ENCODE measurements at places on chromosomes 2 and 18.

DNA sequence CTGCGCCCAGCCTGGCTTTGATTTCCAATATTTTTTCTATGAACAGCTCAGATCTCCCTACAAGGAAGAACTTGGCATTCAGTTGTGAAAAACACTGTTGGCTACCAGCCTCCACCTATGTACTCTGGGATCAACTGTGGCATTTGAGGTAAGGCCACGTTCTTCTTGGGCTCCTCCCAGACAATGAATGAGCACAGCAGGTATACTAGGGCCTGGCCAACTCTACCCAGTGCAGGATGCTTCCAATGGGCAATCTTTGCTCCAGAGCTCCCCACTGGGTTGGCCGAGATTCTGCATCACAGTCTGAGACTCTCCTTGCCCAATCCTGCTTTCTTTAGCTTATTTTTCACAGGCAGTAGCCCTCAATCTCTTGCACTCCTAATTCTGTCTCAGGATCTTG is 75.9 kb downstream of the TMEM131 start:
- no peak for DNase-seq

DNA sequence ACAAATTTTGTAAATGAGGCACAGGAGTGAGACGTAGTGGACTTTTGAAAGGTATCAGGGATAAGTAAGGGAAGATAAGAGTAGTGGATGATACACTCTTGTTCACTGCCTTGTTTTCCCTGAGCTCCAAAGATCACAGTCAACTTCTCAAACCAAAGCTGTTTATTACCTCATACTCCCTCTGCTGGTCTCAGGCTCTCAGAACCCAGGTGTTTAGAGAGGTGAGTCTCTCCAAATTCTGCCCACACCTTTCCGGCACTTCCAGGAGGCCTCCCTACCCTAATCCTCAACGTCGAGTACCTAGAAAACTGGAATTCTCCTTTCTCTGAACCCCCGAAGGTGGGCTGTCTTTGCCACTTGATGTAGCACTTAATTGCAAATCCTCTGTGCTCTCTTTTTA is 621.1 kb downstream of the BCL11A start:
- no peak for DNase-seq

DNA sequence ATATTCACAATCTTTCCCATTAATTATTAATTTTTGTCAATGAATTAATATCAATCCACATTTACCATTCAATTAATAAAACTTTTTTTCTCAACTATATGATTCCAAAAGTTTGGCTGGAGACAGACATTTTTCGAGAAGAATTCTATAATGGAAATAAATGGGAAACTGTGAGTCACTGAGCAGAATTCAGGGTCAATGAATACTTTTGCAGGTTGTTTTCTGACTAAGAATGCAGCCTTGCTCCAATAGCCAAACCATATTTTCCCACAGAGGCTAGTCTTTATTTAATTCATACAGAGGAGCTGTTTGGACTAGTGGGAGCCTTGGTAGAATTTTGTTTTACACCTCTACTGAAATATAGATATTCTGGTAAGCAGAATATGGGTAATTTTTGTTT is 82.3 kb downstream of the ARHGAP28 start:
- no peak for DNase-seq

DNA sequence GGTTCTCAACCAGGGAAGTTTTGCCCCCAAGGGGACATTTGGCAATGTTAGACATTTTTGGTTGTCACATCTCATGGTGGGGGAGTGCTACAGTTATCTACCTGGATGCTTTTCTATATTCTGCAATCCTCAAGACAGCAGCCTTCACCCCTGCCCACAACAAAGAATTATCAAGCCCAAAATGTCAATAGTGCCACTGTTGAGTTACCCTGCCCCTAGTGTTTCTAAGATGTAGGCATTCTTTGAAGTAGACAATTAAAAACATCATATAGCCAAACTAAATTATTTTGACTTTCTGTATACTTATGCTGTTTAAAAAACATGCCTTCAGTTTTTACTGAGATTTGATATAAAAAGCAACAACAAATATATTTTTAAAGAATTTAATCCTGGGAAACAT is 48.0 kb downstream of the ABI2 start:
- no peak for DNase-seq

GRCh38 chr2:122755281-122755780 is 999.9 kb downstream of the TSN start:
- no peak for DNase-seq

- no peak for DNase-seq
Observed at GRCh38 chr18:8944871-8945245, 157.6 kb upstream of the NDUFV2 start.

DNA sequence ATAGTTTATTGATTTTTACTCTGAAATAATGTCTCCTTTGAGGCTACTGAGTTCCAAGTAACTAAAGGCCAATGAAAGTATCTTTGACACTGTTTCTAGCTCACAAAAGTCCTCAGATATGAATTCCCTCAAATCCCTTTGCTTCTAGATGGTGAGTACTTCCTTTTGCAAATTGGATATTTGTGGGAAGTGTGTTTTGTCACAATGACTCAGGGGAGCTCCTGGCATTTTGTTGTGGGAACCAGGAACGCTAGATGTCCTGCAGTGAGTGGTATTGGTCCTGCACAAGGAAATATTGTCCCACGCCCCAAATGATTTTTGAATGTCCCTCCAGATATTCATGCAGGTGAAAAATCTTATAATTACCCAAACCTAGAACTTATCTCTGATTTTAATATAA is 24.3 kb downstream of the TACR1 start:
- no peak for DNase-seq

DNA sequence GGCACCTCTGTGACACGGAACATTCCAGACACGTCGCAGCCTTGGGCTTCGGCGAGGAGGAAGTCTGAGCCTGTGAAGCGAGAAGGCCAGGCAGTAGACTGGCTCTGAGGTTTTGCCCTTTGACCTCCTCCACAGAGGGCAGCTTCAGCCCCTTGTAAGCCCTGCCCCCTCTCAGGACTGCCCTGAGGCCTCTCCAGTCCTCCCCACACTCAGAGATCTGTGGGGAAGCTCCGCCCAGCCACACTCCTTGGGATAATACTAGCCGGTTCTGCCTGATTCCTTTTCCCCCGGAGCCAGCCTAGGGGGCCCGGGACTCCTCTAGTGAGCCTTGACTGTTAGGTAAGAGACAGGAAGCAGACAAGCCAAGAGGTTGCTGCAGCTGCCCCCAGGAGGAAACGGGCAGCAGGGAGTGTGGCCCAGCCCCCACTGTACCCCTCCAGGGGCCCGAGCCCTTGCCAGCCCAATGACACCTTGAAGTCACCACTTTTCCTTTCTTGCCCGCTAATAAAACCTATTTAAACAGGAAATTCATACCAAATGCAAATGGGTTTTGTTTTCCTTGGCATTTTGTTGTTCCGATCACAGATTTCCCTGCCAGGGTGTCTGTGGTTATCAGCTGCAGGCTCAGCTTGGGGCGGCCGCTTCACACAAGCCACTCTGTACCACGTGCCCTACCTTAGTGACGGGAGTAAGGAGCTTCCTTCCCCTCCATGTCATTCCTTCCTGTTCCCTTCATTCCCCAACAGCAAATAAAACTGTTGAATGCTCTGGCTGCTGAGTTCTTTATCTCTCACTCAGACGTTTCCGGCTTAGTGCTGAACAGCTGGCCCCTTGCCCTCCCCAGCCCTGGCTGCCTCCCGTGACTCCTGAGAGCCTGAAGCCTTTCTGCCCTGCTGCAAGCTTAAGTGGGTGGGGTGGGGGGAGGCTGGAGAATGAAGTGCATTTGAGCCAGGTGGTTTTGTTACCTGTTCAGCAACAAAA is 124.7 kb downstream of the CABLES1 start:
- peak; percentile 25 for DNase-seq

GRCh38 chr2:173193925-173194324 is 118.3 kb downstream of the MAP3K20 start:
- DNase-seq = no peak

- no peak for DNase-seq
Observed at GRCh38 chr18:59818769-59819168, 81.0 kb upstream of the PMAIP1 start.

DNA sequence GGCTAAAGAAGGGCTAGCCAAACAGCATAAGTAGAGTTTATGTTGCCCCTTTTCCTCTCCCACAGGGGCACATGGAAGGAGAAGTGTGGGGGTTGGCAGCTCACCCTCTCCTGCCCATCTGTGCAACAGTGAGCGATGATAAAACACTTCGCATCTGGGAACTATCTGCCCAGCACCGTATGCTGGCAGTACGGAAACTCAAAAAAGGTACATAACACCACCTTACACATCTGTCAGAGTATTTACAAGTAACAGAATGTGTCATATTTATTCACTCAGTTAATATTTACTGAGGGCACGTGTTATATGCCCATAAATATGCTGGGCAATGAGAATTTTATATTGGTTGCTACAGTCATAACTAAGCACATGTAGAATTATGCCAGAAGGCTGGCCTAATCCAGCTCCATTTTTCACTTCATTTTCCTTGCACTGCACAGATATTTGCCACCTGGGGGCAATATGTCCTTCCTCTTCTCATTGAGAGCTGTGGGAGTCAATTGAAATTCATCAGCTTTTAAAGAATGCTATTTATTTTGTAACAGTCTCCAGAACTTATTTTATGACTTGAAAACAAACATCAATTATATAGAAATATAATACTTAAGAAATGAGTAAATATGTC is 150.6 kb downstream of the RTN4 start:
- no peak for DNase-seq

DNA sequence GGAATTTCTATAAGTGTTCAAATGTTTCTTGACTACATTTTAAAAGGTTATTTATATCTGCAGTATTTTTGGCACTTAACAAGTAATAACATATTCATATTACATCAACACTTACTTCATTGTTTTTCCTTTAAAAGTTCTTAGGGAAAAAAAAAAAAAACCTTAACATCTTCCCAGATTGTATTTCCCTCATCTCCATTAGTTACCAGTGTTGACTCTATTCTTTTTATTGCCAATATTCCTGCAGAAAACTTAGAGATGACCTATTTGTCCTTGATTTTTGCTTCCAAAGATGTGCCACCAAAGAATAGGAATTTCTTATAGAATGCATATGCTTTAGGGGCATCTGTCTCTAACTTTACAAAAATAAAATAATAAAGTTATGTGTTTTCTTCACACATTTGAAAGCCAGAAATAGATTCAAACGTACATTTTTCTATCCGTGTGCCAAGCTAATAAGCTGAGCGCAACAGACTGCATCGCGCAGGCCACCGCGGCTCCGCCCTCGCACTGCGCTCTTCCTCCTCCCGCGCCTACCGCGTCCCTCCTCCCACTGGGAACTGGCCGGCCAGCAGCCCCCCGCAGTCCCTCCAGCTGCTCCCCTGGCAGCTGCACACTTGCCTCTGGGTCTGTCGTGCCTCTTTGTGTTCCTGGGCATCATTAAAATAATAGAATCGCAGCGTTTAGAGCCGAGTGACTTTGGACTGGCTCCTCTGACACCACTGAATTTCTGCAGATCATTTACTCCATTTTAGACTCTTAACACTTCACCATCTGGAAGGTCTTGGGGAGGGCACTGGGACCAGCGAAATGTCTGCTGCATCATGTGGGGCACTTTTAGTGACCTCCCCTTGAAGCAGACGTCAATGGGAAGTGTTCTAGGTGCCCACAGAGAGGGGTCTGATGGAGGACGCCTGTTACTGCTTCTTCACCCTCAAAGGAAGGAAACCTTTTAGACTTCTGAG is 21.2 kb upstream of the NAB1 start:
- DNase-seq = peak; percentile 33

DNA sequence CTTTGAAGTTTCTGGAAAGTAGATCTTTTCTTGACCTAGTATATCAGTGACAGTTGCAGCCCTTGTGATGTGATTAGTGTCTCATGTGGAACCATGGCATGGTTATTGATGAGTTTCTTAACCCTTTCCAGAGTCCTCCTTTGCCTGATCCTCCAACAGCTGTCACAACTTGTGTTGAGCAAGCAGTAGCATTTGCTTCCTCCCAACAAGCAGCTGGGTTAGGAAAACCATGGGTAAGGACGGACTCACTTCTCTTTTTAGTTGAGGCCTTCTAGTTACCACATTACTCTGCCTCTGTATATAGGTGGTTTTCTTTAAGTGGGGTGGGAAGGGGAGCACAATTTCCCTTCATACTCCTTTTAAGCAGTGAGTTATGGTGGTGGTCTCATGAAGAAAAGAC is 96.3 kb downstream of the XRCC5 start:
- no peak for DNase-seq

- DNase-seq = no peak
Observed at GRCh38 chr2:206556357-206556949, 85.8 kb upstream of the FAM237A start.

DNA sequence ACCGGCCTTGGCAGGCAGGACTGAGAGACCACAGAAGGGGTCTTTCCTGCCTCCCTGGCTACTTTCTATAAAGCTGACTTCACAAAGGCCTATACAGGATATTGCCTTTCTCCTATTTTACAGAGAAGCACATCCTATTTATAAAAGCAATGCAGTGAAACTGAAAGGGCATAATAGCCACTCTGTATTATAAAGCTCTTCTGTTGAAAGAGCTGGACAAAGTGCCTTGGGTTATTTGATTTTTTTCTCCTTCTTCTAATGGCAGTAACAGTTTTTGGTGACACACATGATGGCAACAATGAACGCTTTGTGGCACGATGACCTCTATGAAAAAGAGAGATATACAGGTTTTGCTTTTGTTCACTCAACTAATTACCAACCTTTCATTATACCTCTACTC is 281.1 kb downstream of the ZNF516 start:
- DNase-seq = no peak
